ENCODE measurements at places on chromosomes 3 and 15.

DNA sequence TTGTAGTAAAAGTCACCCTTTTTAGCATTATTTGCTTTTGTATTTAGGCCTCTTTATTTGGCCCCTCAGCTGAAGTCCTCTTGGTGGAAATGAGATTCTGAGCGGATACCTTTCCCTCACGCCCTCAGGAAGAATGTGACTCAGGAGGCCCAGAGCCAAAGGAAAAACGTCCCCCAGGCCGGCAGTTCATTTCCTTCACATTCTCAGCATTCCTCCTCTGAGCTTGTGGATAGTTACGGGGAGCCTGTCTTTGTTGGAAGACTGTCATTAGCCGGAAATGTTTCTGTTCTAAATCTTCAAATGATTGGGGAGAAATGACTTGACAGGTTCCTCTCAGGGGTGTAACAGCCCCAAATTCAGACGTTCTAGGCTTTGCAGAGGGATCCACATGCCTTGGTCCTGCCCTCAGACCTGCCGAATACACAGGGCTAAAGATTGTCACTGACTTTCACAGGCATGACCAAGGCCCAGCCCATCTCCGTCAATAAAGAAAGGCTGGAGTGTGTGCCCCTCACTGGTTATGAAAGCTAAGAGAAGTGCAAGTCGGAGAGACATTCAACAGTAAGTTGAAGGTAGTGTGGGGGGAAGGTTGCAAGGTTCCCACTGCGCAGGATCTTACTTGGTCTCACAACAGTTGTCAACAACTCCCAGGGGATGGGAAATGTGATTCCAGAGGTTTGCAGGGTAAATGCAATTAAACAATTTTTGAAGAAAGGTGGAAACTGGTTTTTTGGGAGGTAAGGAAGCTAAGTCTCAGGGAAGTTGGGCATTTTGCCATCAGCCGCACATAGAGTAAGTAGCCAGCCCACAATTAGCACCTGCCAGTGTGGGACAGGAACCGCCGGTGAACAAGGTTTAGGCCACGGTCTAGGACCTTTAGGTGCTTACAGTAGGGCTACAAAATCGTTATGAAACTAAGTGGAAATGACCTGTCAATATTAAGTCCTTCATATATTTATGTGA, 39.7 kb upstream of the MYZAP start:
- no peak for DNase-seq

GRCh38 chr3:197000211-197000610, 29.4 kb downstream of the MELTF start:
- DNase-seq, result no peak

DNA sequence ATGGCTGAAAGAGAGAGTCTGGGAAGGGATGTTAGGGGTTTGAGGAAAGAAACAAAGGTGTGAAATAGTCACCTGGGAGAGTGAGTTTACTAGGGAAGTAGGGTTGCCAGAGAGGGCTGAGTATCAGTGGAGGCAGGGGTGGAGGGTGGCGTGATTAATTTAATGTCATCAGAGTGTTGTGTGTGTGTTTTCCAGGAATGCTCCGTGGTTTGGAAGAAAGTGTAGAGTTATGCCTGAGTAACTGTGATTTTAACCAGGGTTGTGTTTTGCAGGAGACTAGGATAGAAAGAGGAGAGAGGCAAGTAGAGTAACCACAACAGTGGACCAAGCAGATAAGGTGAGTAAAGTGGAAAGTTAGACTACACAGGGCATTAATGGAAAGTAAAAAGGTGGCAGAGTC, 27.2 kb downstream of the PLD1 start:
- DNase-seq, result no peak

- DNase-seq, result no peak
These were observed 4.1 kb downstream of the CCR9 start for GRCh38 chr3:45890405-45890804.

DNA sequence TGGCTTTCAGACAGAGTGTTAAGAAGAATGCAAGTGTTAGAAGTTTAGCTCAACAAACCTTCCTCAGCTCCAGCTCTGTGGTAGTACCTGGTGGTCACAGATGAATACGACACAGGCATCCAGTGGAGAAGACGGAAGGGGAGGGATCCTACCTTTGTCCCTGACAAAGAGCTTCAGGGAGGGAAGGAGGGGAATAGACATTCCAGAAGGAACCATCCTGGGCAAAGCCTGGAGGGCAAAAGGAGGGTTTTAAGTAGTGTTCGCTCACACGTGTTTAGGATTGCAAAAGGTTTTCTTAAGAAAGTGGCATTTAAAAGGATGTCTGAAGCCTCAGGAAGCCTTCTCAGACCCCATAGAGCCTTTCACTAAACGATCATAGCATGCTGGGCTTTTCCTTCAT, 2.8 kb downstream of the CHCHD4 start:
- DNase-seq, result no peak

DNA sequence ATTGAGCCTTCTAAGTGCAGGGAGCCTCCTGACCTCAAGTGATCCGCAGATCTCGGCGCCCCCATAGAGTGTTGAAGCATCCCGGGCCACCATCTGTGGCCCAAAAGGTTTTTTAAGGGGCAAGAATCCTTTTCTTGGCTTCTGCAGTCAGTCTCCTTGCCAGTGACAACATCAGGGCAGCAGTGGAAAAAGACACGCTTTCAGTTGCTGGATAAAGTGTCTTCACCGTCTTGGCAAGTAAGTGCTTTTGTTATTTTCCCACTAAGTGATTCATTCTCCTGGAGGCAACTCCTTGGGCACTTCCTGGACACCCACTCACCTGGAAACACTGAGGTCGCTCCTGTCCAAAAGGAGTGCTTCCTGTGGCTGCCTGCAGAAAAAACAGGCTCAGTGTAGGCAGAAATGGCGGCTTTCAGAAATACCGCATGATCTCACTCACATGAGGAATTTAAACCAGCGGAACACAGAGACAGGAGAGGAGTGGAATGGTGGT, 71.7 kb upstream of the ABHD2 start:
- no peak for DNase-seq

GRCh38 chr3:37887062-37887461, 25.4 kb downstream of the CTDSPL start:
- no peak for DNase-seq

- DNase-seq, result peak; percentile 53
These were observed 1.5 kb downstream of the MGA start for GRCh38 chr15:41661518-41662225.

GRCh38 chr3:182349951-182350517, 443.3 kb upstream of the ATP11B start:
- no peak for DNase-seq

DNA sequence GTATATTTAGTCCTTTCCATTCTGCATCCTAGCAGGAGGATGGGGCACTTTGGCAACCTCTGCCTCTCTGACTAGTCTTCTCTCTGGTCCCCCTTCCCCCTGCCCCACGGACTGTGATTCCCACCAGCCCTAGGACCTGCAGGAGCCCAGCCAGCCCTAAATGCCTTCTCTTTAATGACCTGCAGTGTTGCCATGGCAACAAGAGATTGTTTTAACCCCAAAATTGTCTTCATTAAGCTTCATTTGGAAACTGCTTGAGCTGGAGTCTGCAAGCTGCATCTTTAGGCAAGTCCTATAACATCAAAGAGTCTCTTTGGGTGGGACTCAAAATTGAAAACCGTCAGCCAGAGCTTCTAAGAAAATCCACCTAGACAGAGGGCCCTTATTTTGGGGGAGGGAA, 59.7 kb upstream of the ANKRD34C start:
- no peak for DNase-seq

DNA sequence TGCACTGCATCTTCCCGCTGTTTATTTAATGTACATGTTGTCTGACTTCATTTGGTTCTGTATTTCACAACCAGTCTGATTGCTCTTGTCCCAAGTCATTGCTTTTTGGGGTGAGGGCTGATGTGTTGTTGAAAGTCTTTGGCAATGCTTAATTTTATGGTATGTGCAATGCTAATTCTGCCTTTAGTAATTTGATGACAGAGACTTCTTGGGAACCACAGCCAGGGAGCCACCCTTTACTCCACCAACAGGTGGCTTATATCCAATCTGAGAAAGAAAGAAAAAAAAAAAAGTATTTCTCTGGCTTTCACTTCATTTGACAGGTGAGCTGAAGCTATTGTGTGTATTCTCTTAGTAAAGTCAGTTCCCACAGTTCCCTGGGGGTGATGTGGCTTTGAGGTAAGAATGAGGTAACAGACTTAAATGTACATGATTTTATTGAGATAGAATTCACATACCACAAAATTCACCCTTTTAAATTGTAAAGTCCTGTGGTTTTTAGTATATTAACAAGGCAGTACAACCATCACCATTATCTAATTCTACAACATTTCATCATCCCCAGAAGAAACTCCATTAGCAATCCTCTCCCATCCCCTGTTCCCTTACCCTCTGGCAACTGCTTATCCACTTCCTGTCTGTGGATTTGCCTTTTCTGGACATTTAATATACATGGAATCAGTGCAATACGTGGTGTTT, 97.3 kb downstream of the SLCO3A1 start:
- DNase-seq, result no peak

DNA sequence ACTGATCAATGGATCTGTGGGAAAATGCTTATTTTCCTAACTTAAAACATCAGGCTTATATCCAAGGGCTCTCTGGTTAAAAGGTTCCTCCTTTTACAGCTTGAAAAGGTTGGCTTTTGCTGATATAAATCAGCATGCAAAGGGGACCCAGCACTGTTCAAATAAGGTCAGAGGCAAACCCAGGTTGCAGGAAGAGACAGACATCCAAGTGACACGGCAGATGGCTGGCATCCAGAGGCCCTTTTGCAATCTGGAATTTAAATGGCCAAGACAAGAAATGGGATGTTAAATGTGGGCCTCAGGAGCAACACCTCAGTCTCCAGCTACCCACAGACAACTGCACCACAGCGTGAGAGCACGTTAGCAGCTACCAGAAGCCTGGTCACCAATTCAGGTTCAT, 6.3 kb downstream of the SH3BP5 start:
- no peak for DNase-seq

DNA sequence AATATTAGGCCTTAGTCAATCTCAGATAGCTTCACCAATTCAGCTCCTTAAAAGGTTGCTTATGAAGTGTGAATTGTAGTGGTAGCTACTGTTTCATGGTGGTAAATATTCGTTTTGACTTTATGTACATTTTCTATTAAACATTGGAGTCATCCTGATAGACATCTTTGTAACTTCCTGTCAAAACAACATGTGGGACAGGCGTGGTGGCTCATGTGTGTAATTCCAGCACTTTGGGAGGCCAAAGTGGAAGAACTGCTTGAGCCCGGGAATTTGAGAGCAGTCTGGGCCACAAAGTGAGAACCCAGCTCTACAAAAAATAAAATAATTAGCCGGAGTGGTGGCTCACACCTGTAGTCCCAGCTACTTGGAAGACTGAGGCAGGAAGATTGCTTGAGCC, 2.0 kb upstream of the TRIM59 start:
- DNase-seq, result no peak

GRCh38 chr3:52998771-52999513, 46.9 kb downstream of the SFMBT1 start:
- DNase-seq, result no peak

- DNase-seq, result no peak
These were observed 831 bp upstream of the ROBO2 start for GRCh38 chr3:77038930-77039605.

DNA sequence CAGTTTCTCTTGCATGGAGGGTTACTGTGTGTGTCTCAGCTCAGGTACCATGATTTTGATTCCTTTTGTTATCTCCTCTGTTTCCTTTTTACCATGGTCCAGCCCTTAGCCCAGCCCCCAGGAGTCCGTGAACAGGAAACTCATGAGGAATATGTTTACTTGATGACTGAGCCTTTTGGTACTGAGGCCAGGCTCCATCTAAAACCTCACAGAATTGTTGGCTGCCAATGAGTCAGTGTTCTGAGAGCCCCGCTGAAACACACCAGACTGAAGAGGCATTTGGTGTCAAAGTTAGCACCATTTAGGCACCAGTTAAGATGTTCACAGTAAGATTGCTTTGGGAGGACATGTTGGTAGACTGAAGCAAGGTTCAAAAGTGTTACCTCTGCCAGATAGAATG, 80.9 kb downstream of the DGKG start:
- no peak for DNase-seq

- no peak for DNase-seq
These were observed 3.5 kb downstream of the CHRM5 start for GRCh38 chr15:33971811-33972210.

GRCh38 chr3:185936273-185936629, 1.6 kb downstream of the TRA2B start:
- no peak for DNase-seq

DNA sequence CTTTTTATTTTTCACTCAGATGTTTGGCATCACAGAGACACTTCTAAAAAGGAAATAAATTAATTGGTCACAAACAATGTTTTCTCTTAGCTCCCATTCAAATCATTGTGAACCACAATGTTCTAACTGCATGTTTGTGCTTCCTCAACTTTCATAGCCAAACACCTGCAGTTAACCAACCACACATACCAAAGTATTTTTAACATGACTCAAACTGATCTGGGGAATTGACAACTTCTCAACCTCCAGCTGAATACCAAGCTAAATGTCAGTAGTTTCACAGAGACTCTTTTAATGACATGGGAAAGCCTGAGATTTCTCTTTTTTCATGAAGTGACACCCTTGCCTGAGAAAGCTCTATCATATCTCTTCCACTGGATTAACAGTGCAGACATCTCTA, 217.9 kb upstream of the MME start:
- DNase-seq, result no peak

GRCh38 chr15:82936966-82937711, 15.4 kb downstream of the HOMER2 start:
- no peak for DNase-seq

- no peak for DNase-seq
These were observed 882 bp downstream of the CADM2 start for GRCh38 chr3:84959470-84960271.

- DNase-seq, result no peak
These were observed 87.4 kb upstream of the ADAMTS17 start for GRCh38 chr15:100429116-100429728.

- DNase-seq, result no peak
These were observed 37.1 kb upstream of the HDC start for GRCh38 chr15:50302581-50302980.

DNA sequence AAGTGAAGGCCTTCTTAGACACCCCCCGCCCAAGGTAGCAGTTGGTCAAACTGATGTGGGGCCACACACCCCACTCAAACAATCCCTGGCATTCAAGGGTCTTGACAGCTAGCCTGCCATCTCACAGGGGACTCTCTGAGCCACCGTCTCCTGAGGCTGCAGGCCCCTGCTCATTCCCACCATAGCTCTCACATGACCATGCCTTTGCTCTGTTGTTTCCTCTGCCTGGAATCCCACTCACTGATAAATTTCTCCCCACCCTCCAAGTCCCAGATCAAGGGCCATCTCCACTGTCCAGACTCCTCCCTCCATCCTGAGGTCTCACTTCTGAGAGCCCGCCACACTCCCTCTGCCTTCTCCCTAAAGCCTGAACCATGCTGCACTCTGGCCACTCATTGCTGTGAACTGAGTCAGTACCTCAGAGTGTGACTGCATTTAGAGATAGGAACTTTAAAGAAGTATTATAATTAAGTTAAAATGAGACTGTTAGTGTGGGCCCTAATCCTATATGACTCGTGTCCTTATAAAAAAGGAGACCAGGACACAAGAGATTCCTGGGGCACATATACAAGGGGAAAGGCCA, 10.0 kb downstream of the WNT7A start:
- DNase-seq, result no peak

DNA sequence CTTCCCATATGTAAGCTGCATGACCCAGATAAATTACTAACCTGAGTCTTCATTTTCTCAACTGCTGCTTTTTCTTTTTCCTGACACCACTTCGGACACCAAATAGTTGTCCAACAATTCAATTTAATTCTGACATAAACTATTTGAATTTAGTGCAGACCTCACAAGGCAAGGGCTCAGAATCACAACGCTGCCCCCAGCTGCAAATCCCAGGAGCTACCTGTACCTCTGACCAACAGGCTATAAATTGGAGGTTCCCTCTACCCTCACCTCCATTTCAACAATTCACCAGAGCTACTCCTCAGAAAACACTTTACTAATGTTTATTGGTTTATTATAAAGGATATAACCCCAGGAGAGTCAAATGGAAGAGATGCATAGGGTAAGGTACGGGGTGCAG, 737.6 kb downstream of the NTRK3 start:
- DNase-seq, result no peak
